ENCODE measurements at places on chromosomes 7 and 10. TPM values are rescaled to one million over a fixed set of nuclear protein-coding genes. Genes with fewer than 3 reads are reported as not detected.

The AKR1C8 gene
- not detected for total RNA-seq

The RAB19 gene
- total RNA-seq = not detected

The PPP1R17 gene
- 657 TPM for total RNA-seq

The C10orf105 gene
- not detected for total RNA-seq

The SLC29A4 gene
- 30.5 TPM for total RNA-seq

The IDI2 gene
- total RNA-seq = not detected

The CDHR1 gene
- total RNA-seq = 6.1 TPM

The PTPN12 gene
- 106 TPM for total RNA-seq

The SLC39A12 gene
- not detected for total RNA-seq

The TUBAL3 gene
- total RNA-seq = not detected

The RPEL1 gene
- total RNA-seq = not detected

The GPR26 gene
- total RNA-seq = 0.10 TPM

The TMEM243 gene
- 4.3 TPM for total RNA-seq

The TLX1 gene
- total RNA-seq = 14.3 TPM

The ABHD11 gene
- total RNA-seq = 13.9 TPM

The DEPP1 gene
- total RNA-seq = 13.6 TPM

The ZWINT gene
- total RNA-seq = 11.6 TPM

The HMX2 gene
- total RNA-seq = not detected

The ASB10 gene
- total RNA-seq = not detected

The ARHGAP22 gene
- total RNA-seq = 10.0 TPM

The CC2D2B gene
- not detected for total RNA-seq

The ZNF727 gene
- total RNA-seq = not detected

The FFAR4 gene
- total RNA-seq = not detected

The VSTM4 gene
- 2.0 TPM for total RNA-seq

The INA gene
- 625 TPM for total RNA-seq

The MRLN gene
- total RNA-seq = not detected

The ADRB1 gene
- not detected for total RNA-seq

The LOXL4 gene
- total RNA-seq = 6.1 TPM

The OR2A42 gene
- not detected for total RNA-seq

The TUBB8 gene
- total RNA-seq = 1.1 TPM

The LRIT1 gene
- total RNA-seq = not detected

The PDE6C gene
- not detected for total RNA-seq

The CYP3A7 gene
- total RNA-seq = not detected

The HOXA10 gene
- not detected for total RNA-seq

The CHAT gene
- total RNA-seq = 15.4 TPM

The GALNT17 gene
- total RNA-seq = 42.0 TPM

The CLDN3 gene
- total RNA-seq = not detected

The SUGCT gene
- total RNA-seq = 1.2 TPM

The ZNF503 gene
- total RNA-seq = 5.6 TPM

The BLOC1S2 gene
- 82.9 TPM for total RNA-seq

Data from glutamatergic neuron (in vitro differentiated cells).